ENCODE measurements at places on chromosomes 6 and 20.
A peak's percentile ranks its signal among the peaks of the same experiment; 100 is the strongest.

DNA sequence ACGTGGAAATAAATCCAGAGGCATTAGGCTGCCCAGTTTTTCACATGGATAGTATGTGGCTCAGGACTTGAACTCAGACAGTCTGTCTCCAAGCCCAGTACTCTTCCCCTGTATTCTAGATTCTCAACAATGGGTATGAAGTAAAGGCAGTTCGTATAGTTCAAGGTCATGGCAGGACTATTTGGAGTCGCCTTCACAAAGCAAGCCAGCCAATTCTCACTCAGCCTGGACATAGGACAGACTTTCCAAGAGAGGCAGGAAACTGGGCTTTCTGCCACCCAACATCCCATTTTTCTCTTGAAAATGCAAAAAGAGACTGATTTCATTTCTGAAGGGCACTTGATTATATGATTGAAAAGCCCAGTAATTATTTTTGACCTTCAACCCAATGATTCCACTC lies 111.0 kb downstream of the EDN1 start:
- no peak for DNase-seq

DNA sequence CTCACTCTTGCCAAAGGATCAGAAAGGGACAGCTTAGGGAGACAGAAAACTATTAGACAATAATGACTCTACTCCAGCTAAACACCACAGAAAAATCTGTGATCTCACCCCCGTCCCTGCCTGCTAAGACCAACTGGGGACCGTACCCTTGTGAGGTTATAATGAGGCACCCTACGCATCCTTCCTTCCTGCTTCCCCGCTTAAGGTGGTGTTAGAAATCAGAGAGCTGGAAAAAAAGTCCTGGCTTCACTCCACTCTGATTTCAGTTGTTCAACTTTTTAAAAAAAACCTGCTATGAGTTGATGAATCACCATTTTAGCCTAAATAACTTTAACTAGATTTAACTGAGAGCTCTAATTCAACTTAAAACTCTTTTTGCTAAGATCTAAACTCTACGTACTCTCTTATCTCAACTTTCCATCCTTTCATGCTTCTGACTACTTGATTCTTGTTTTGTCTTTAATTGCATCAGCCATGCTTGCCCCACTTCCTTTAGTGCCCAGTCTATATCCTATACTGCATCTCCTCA lies 35.8 kb upstream of the TMEM14A start:
- no peak for DNase-seq

GRCh38 chr20:46088409-46089166 lies 1.2 kb downstream of the NCOA5 start:
- DNase-seq = peak; percentile 33

- peak; percentile 27 for DNase-seq
Observed at GRCh38 chr6:39882531-39882899, 51.7 kb downstream of the MOCS1 start.

DNA sequence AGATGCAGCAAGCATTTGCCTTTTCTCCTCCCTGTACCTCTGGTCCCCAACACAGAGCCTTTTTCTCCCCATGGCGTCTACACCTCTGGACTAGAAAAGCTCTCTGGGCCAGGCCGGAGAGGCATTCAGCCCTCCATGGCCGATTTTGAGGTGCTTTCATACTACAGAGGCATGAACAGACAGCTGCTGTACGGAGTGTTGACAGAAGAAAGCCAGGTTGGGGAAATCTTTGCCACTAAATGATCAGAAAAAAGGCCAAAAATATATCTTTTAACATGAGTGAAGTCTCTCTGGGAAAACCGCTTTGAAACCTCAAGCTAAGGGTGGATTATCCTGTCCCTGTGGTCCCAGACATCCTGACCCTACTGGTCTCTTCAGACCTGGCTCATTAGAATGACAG lies 94.0 kb downstream of the TMEM170B start:
- no peak for DNase-seq

DNA sequence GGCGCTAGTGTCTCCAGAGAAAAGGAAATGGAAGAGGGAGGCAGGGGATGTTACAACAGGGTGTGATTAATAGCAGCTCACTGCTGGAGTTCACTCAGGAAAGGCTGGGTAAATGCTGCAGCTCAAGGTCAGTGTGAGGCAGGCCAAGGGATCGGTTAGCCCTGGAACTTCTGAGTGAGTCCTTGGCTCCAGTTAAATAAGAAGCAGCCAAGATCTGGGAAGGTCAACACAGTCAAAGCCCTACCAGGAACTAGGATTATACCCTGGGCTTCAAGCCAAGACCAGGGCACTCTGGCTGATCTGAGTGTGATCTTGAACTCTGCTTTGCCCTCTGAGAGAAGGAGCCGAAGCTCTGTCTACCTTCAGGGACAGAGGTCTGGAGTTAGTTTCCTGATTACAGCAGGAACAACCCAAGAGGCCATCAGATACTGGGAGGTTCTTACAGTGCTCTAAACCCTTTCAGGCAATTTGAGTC lies 44.3 kb downstream of the TPD52L1 start:
- no peak for DNase-seq

- DNase-seq = no peak
Observed at GRCh38 chr6:46677314-46677654, 10.4 kb upstream of the TDRD6 start.

GRCh38 chr6:783966-784735 lies 91.2 kb upstream of the EXOC2 start:
- DNase-seq = no peak

DNA sequence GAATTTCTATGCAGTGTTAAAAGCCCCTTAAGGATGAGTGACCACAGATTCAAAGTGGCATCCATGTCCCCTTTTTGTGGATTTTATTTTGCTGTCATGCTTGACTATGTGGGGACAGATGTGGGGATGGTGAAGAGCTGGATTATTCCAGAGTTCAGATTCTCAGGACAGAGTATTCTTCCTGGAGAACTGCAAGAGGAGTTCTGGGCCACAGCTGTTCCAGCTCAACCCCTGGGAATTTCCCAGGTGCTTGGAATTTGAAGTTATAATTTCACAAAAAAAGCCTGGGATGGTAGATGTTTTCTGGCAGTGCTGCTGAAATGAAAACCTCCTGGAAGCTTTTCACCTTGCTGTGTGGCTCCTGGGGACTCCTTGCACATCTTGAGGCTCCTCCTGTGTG lies 671.8 kb upstream of the MARCKS start:
- DNase-seq = no peak

DNA sequence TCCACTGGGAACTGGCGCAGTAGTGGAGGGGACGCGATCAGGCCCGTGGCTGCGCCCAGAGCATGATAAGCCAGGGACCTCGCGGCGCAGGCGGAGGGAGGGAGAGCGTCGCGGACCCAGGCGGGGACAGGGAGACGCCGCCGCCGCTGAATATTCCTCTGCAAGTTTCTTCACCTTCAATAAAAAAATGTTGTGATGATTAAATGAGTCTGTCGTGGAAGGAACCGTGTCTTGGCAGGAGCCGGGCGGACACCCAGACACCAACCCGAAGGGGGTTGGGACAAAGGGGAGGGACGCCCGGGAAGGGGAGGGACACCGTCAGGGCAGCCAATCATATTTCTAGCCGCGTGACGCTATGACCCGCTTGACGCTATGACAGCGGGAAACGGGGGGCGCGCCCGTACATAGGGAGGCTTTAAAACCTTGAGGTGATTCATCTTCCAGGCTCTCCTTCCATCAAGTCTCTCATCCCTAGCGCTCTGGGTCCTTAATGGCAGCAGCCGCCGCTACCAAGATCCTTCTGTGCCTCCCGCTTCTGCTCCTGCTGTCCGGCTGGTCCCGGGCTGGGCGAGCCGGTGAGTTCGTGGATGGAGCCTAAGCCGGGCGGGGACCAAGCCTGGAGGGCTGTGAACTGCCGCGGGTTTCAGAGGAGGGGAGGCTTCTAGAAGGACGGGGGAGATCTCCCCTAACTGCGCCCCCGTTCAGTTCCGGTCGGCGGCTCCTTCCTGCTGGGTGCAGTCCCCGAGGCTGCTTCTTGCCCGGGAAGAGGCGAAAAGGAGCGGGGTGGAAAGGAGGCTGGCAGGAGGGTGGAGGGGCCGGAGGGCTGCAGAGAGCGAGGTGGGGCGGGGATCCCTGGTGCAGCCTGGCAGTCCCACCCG lies at the start of gene ULBP2:
TSS of gene ULBP2 (plus strand) at position 432 of the 878 bp plus-strand sequence. CDS start at position 491, 59 bp downstream.
- DNase-seq = peak; percentile 85

Data from SW480 (cell line).